ENCODE measurements at places on chromosomes 2 and 18. TPM values are rescaled to one million over a fixed set of nuclear protein-coding genes. Genes with fewer than 3 reads are reported as not detected.
A peak's percentile ranks its signal among the peaks of the same experiment; 100 is the strongest.

ONECUT2 gene
- total RNA-seq, result under 0.01 TPM

GRCh38 chr2:129061069-129061768 lies 742.6 kb upstream of the HS6ST1 start:
- no peaks in the 10 kb centered on the region for H3K36me3 ChIP-seq
- H3K27ac ChIP-seq, result no peak overlapping the region
- H3K4me1 ChIP-seq, result no peaks in the 10 kb centered on the region
- H3K27me3 ChIP-seq, result no peaks in the 10 kb centered on the region
- peak; percentile 27 for DNase-seq
- H3K4me3 ChIP-seq, result no peak overlapping the region

SEPTIN2 gene
- 161 TPM for total RNA-seq

TPO gene
- total RNA-seq, result not detected

- peak overlapping the region; percentile 58 for H3K4me3 ChIP-seq
- DNase-seq, result peak; percentile 58
- peaks cover 70% of the 10 kb centered on the region for H3K4me1 ChIP-seq
- peaks cover 52% of the 10 kb centered on the region for H3K36me3 ChIP-seq
These were observed 36.6 kb downstream of the UBE2F start for GRCh38 chr2:238003234-238004031.
